NCI-H146 (cell line): ENCODE measurements at places on chromosomes 2 and 18.

- no peak for DNase-seq
These were observed 180.4 kb downstream of the MBD5 start for GRCh38 chr2:148201075-148202004.

DNA sequence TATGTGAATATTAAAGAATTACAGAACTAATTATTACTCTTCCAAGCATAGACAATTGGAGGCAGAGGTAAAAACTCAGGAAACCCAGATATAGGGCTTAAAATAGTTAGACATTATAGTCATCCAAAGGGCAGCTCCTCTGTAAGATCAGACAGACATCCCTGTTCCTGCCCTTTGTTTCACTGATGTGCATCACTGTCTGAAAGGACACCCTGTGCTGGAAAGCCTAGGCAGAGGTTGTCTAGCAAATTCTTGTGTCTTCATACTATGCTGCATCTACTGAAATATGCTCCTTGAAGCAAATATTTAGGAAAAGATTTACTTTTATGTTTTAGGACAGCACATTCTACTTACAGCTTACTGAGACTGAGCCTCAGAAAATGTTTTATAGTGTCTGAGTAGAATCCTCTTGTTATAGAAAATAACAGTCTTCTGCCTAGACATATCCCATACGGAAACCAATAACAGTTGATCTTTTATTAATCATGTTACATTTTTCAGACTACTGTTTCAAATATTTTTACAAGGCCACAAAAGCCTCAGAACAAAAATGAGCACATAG lies 977.3 kb upstream of the CDH2 start:
- DNase-seq, result peak; percentile 43

- no peak for DNase-seq
These were observed 4.5 kb downstream of the SCYGR3 start for GRCh38 chr2:227610123-227610522.

DNA sequence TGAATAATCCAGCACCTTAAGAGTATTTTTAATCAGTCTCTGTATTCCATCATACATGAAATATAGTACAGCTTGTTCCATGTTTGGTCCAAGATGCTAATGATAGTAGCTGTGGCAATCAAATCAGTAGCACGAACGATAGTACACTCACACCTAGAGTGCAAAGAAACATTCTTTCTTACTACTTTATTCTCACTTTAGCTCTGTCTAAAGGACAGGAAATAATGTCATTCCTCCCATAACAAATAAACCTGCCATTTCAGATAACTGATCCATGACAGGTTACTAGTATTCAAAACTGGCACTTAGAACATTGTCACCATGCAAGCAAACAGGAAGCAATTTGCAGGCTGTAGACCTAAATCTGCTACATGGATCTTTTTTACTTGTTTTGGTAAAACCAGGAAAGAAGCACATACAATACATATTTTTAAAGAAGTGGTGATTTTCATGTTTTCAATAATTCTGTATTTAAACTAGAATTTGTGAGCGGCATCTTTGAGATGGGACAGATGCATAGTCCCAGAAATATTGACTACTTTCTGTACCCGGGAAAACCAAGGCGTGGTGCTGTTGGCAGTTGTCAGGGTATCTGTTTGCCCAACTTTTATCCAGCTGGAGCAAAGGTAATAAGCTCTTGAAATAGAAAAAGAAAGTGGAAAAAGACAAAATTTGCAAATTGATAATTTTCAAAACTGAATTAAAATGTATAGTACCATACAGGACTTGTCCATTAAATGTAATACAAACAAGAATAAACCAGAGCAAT lies 49.5 kb downstream of the IKZF2 start:
- no peak for DNase-seq

- no peak for DNase-seq
These were observed 143.0 kb downstream of the AQP4 start for GRCh38 chr18:26722565-26722931.

DNA sequence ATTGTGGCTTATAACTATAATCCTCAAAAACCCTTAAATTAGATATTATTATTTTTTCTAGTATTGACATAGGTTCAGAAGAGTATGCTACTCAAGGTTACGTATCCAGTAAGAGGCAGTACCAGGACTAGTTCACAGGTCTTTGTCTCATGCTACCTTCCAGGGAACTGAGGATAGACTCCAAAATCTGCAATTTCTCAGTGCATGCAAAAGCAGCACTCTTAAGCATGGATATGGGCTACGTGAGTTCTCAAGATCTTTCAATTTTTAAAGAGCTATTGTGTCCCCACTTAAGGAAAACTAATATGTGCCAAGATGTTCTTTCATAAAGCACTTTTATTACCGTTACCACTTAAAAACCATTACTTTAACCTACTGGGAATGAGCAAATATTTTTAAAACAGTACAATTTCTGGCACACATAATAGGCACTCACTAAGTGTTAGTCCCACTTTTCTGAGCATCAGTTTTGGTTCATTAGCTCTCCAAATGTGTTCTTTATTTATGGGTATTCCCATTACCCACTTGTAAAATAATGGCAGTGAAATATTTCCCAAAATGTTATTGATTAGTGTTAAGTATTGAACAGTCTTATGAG lies 113.8 kb upstream of the TTN start:
- DNase-seq, result no peak

DNA sequence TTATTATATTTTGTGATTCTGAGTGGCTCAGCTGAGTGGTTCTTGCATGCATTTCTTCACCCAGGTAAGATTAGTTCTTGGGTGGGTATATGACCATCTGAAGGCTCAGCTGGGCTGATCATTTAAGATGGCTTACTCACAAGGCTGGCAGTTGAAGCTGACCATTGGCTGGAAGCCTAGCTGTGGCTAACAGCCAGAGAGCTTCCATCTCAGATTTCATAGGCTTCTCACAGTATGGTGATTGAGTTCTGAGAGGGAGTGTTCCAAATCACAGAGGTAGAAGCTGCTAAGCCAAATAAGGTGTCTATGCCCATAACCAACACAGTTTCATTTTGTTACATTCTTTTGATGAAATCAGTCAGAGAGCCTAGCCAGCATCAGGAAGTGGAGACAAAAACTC lies 117.4 kb upstream of the RPRM start:
- DNase-seq, result peak; percentile 61

GRCh38 chr2:219507581-219508443 lies 6.5 kb upstream of the ASIC4 start:
- DNase-seq, result no peak

GRCh38 chr2:220847589-220847988 lies 724.5 kb downstream of the EPHA4 start:
- peak; percentile 27 for DNase-seq

- DNase-seq, result no peak
These were observed 102.3 kb upstream of the GATA6 start for GRCh38 chr18:22067109-22067508.

DNA sequence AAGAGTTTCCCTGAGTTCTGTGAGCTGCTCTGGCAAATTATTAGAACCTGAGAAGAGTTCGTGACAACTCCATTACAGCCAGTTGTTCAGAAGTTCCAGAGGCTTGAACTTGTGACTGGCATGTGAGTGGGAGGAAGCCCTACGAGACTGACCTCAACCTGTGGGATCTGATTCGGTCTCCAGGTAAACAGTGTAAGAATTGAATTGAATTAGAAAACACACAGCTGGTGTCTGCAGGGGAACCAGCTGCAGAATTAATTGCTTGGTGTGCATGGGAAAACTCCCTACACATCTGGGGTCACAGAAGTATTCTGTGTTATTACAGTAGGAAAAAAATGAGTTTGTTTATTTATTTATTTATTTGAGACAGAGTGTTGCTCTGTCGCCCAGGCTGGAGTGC lies 14.0 kb upstream of the ITSN2 start:
- DNase-seq, result peak; percentile 33

GRCh38 chr2:156630579-156631337 lies 194.6 kb downstream of the GPD2 start:
- DNase-seq, result no peak

DNA sequence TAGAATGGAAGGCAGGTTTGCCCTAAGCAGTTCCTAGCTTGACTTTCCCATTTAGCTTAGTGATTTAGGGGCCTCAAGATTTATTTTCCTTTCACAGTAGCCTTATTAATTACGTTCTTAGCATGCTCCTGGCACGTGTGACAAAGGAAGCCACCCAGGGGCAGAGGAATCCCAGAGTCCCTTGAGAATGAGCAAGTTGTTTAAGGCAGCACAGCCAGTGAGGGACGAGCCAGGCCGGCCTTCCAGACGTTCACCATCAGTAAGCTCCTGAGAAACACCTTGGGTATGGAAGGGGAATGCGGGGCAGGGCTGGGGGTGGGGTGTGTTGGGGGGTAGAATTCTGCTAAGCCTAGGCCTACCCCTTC lies 76.3 kb downstream of the SOWAHC start:
- no peak for DNase-seq

GRCh38 chr18:28725876-28726275 lies 548.9 kb upstream of the CDH2 start:
- DNase-seq, result no peak

DNA sequence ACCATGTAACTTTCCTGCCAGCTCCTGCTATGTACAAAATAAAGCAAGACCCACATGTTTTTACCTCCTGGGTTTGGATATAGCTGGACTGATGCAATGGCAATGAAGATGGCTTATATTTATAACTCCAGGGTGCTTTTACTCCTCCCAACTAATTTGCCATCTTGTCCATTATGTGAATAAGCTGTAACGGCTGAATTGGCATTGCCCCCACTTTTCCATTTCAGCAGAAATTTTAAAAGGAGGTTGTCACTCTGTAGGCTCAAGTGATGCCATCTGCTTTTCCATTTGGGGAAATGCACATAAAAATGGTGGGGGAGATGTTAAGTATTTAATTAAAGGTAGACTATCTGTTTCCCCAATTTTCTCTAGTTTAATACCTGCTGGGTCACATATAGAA lies 345.5 kb downstream of the ERBB4 start:
- peak; percentile 67 for DNase-seq

DNA sequence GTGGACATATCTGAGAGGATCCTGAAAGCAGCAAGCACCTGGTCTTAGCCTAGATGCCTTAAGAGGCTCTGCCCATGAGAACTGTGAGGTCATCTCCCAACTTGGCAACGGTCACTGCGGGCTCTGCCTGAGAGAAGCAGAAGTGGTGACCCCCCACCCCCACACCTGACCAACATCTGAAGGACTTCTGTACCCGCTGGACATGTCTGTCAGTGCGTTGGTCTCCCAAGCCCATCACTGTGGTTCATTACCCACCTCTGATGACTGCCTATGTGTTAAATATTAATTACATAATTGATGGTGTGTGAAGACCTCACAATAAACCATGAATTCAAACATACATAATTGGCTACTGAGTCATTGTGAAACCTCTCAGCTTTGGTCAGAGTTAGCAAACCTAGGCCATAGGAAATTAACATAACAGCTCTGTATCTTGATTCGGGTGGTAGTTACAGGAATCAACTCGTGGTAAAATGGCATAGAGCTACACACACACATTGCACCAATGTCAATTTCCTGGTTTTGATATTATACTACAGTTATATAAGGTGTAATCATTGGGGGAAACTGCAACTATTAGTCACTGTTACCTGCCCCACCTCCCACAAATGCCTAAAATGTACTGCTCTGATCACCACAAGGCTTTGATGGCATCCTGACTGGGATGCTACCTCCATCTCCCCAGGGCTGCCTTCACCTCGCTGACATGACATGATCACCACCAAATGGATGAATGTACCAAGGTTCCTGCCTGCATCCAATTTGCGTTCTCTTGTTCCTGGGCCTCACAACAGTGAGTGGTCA lies 4.3 kb upstream of the GALNT1 start:
- no peak for DNase-seq

DNA sequence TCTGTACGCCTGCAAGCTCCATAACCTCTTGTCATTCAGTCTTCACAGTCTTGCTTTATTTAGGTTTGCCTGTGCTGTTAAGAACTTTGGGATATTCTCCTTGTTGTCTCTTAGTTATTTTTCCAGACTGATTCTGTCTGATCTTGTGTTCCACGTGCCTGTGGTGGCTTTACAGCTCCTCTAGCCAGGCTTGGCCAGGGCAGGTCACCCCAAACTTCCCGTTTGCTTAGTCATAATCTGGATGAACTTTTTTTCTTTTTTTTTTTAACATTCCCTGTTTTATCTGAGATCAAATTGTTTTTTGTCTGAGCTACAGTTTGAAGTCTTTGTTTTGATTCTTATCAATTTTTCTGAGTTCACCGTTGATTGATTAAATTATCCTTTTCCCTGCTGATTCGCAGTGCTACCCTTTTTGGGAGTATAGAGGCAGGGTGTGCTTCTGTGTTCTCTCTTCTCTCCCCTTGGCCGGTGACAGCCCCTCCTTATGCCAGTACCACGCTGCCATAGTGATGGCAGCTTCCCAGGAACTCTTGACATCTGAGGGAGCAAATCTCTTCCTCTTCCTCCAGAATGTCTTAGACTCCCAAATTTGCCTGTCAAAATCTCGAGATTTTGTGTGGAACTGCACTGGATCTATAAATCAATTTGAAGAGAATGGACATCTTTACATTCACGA lies 2.5 kb downstream of the SP100 start:
- DNase-seq, result no peak

GRCh38 chr2:110852051-110852450 lies 119.7 kb downstream of the ACOXL start:
- no peak for DNase-seq

DNA sequence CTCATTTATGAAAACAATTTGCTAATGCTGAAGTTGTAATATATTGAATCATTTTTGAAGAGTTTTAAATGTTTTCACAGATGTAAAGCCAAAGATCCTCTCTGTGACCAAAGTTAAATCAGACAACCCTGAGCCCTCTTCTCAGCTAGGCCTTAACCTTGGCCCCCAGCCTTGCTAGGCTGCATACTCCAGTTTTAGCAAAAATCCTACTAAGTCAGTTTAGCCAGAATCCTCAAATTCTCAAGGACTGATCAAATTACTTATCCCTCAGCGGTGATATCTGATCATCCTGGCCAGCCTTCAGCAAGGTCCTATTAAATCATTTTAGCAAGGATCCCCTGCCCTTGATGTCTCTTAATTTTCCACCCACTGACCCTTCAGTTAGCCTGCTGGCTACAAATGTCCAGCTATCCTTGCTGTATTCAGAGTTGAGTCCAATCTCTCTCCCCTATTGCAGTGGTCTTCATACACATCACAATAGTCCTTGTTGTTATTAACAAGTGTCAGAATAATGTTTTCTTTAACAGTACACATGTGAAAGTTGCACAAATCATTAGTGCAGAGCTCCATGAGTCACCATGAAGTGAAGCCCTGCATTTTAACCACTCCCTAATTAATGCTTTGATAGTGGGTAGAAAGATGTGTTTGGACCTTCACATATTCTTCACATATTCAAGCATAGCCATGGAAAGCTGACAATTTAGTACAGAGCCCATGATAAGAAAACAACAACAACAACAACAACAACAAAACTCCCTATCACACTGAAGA lies 206.4 kb downstream of the NBAS start:
- DNase-seq, result no peak

GRCh38 chr2:222576171-222577081 lies 79.5 kb downstream of the FARSB start:
- no peak for DNase-seq
